ENCODE measurements at places on chromosomes 7 and 10.

- DNase-seq: no peak
Observed at GRCh38 chr10:124339119-124340032, 79.3 kb downstream of the OAT start.

- no peak for DNase-seq
Observed at GRCh38 chr10:63430999-63431356, 34.8 kb downstream of the JMJD1C start.

- no peak for DNase-seq
Observed at GRCh38 chr10:78760463-78761310, 308.1 kb upstream of the ZMIZ1 start.

GRCh38 chr10:79065091-79065551, 3.6 kb upstream of the ZMIZ1 start:
- DNase-seq: no peak

GRCh38 chr7:102064361-102065025, 222.2 kb upstream of the SH2B2 start:
- DNase-seq: no peak

GRCh38 chr7:128324368-128324680, 19.4 kb downstream of the RBM28 start:
- no peak for DNase-seq

DNA sequence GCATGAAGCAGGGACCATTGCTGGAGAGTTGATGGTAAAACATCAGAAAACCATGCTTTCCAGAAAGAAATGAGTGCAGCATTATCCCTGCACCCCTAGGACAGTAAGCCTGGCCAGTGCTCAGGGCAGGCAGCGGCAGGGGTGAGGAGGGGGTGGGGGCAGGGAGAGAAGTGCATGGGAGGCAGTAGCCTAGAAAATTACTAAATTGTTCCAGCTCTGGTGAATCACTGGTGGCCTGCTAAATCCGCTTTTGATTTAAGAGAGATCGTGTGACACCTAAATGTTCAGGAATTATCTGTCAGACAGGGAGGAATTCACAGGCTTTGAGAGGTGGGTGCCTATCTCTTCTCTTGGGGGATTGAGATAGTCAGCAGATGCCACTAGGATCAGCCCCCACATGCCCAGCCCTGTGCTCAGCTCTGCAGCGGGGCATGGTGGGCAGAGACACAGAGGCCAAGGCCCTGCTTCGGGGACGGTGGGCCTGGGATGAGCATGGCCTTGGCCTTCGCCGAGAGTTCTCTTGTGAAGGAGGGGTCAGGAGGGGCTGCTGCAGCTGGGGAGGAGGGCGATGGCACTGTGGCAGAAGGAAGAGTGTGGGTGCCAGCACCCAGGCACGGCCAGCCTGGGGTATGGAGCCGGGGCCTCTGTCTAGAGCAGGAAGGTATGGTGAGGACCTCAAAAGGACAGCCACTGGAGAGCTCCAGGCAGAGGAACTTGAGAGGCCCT, 5.0 kb upstream of the AQP1 start:
- DNase-seq: no peak

GRCh38 chr10:117569610-117570390, 27.3 kb downstream of the EMX2 start:
- no peak for DNase-seq

GRCh38 chr7:69739190-69739589, 140.9 kb downstream of the AUTS2 start:
- DNase-seq: no peak

DNA sequence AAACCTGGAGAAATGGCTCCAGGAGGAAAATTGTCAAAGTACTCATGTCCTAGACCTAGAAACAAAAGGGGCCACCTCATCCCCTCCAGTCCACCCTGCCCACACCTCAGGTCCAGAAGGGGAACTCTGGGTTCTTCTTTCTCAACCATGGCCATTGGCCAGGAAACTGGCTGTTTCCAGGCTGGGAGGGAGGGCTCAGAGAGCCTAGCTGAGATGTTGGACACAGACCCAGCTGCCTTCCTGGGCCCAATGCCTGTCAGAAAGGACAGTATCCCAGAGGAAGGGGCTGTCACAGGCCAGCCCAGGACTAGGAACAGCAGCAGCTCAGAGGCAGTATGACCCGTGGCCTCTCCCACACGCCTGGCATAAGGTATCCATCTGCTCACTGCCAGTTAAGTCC, 9.6 kb downstream of the GRID1 start:
- DNase-seq: no peak

DNA sequence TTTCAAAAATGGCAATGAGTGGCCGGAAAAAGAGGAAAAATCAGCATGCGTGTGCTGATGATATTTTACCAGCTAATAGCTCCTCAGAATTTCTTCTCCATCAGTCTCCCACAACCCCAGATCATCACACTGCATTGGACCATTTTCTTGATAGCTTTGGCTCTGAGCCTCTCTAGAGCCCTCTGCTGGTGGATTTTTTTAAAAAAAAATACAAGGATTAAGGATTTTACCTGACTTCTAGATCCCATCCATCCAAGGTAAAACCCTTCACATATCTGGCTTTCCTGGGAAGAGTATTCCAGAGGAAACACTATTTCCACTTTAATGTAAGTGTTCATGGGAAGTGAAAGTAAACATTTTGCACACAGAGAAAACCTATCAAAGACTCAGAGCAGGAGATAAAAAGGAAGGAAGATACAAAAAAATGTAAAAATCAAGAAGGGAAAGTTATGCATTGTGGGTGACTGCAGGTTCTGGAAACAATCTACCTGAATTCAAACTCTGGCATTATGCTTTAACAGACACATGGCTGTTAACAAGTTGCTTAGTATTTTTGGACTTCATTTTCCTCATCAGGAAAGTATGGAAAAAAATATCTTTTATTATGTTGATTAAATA, 380.9 kb downstream of the LRRTM3 start:
- no peak for DNase-seq

DNA sequence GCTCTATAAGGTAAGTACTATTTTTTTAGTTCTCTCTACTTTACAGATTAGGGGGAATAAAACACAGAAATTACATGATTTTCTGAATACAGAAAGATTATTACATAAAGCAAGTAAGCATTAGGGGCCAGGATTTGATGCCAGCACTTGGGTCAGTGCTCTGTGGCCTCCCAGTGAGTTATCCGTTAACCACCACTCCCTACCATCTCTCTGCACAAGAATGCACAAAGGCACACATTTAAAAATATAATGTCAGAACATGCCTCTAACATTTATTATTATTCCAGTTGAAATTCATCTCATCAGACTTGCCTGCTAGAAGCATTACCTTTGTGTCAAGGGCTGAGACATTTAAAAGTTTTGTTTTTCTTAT, 59.0 kb downstream of the MET start:
- DNase-seq: no peak

- no peak for DNase-seq
Observed at GRCh38 chr7:100929808-100930174, 19.5 kb upstream of the MUC3A start.
